ENCODE measurements at places on chromosomes 2 and 18. TPM values are rescaled to one million over a fixed set of nuclear protein-coding genes. Genes with fewer than 3 reads are reported as not detected.

- DNase-seq = no peak
Observed at GRCh38 chr2:207144173-207144785, 21.5 kb downstream of the KLF7 start.

DNA sequence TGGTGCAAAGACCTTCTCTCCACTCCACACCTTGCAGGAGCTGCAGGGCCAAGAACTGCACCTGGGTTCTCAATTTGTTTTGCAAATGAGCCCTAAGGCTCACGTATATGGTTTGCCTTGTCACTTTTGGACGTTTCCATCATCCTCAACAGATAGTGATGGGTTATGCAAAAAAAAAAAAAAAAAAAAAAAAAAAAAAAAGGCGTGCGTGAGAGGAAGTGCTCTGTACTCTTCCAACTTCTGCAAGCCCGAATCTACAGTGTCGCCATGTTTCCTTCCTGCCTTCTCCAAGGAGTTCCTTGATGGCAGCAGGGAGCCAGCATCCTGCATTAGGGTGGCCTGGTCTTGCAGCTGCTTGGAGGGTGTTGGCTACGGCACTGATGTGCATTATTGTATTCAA, 4.0 kb upstream of the INHBB start:
- DNase-seq = no peak

- DNase-seq = no peak
Observed at GRCh38 chr2:54669677-54670484, 53.6 kb upstream of the EML6 start.

GRCh38 chr2:30361751-30362394, 85.2 kb upstream of the LCLAT1 start:
- DNase-seq = no peak

GALR1 gene
- total RNA-seq = 0.24 TPM

AGXT gene
- total RNA-seq = not detected
